ENCODE measurements at places on chromosomes 5 and 9. TPM values are rescaled to one million over a fixed set of nuclear protein-coding genes. Genes with fewer than 3 reads are reported as not detected.

The DMRTA1 gene
- total RNA-seq = 1.6 TPM

DNA sequence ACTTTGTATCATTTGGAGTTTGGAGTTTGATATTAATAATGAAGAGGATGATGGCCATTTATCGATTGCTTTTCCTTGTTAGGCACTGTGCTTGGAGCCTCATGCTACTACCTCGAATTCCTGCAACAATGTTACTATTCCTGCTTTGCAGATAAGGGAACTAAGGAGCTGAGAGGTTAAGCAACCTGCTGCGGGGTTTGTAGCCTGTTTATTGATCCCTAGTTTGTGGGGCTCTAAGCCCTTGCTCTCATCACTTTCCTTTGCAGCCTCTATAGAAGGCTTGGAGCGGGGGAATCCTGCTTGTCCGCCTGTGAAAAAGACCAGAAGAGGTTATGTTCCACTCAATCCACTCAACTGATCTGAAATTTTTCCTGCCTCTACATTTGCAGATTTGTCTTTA is 15.8 kb downstream of the ARHGEF28 start:
- no peaks in the 10 kb centered on the region for H3K36me3 ChIP-seq
- no peak for DNase-seq

DNA sequence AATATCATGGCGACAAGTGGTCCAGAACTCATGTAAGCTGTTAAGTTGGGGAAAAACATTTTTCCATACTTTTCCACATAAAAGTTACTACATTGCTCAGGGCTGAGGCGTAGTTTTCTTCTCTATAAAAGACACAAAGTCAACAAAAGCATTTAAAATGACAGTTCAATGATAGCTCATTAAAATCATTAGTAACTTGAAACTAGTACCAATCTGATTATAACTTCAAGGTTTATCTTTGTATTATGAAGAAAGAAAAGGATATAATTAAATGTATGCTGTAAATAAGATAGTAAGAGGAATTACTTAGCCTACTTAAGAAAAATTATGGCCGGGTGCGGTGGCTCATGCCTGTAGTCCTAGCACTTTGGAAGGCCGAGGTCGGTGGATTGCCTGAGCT is 9.9 kb downstream of the NME5 start:
- no peak overlapping the region for H3K4me3 ChIP-seq
- H3K27ac ChIP-seq = no peak overlapping the region
- no peak for DNase-seq
- no peaks in the 10 kb centered on the region for H3K27me3 ChIP-seq
- H3K36me3 ChIP-seq = no peaks in the 10 kb centered on the region

GRCh38 chr9:123687246-123687751 is 242.6 kb downstream of the DENND1A start:
- no peaks in the 10 kb centered on the region for H3K36me3 ChIP-seq
- no peak overlapping the region for H3K27ac ChIP-seq

GRCh38 chr9:34338665-34339385 is 9.5 kb downstream of the NUDT2 start:
- H3K4me1 ChIP-seq = no peaks in the 10 kb centered on the region
- no peaks in the 10 kb centered on the region for H3K27me3 ChIP-seq
- H3K36me3 ChIP-seq = no peaks in the 10 kb centered on the region
- no peak for DNase-seq
- no peak overlapping the region for H3K4me3 ChIP-seq

DNA sequence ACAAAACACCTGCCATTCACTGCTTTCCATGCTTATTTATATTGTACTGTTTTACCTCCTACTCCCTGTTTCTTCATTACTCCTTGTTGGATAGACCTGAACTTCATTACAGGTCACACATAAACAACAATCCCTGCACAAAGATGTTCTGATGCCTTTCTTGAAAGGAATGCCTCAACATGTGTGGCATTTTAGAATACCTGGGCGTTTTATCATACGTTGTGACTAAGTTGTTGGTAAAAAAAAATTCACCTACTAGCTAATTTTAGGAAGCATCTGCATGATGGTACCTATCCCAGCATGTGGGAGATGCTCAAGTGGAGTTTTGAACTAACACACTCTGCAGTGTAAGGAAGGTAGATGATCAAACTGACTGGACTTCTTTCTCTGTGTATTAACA is 604.1 kb downstream of the TAF11L14 start:
- DNase-seq = no peak
- H3K27ac ChIP-seq = no peak overlapping the region
- H3K27me3 ChIP-seq = no peaks in the 10 kb centered on the region
- H3K4me1 ChIP-seq = no peaks in the 10 kb centered on the region
- H3K4me3 ChIP-seq = no peak overlapping the region

The SLC2A8 gene
- 17.7 TPM for total RNA-seq

GRCh38 chr5:10653043-10653442 is 89.2 kb downstream of the ANKRD33B start:
- H3K36me3 ChIP-seq = no peaks in the 10 kb centered on the region
- no peaks in the 10 kb centered on the region for H3K4me1 ChIP-seq
- H3K27ac ChIP-seq = no peak overlapping the region
- DNase-seq = no peak
- H3K4me3 ChIP-seq = no peak overlapping the region

The RAD50 gene
- total RNA-seq = 47.4 TPM

The SYK gene
- 11.8 TPM for total RNA-seq

GRCh38 chr5:147234825-147235635 is at the start of gene STK32A:
STK32A (plus strand) TSS chr5:147235026; CDS start chr5:147239635, 4,609 bp downstream.
- DNase-seq = no peak
- H3K36me3 ChIP-seq = no peaks in the 10 kb centered on the region
- peak within 1 kb of the TSS; percentile 73 for H3K4me3 ChIP-seq
- H3K4me1 ChIP-seq = no peaks in the 10 kb centered on the region

DNA sequence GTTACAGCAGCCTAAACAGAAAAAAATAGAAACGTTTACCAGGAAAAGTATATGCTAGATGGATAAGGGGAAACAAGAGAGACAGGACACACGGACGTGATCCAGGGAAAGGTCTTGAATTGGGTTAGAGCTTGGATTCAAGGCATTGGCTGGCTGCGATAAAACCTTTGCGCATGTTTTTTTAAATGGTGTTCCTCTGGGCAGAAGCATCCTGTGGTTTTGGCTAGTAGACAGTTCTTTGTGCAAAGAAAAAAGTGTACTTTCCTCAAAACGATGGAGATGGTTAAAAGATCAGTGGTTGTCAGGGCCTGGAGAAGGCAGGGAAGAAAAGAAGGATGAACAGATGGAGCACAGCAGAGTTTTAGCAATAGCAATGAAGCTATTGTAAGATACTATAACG is 37.5 kb upstream of the LIFR start:
- H3K27ac ChIP-seq = no peak overlapping the region
- H3K36me3 ChIP-seq = no peaks in the 10 kb centered on the region
- H3K4me1 ChIP-seq = no peaks in the 10 kb centered on the region
- DNase-seq = no peak

DNA sequence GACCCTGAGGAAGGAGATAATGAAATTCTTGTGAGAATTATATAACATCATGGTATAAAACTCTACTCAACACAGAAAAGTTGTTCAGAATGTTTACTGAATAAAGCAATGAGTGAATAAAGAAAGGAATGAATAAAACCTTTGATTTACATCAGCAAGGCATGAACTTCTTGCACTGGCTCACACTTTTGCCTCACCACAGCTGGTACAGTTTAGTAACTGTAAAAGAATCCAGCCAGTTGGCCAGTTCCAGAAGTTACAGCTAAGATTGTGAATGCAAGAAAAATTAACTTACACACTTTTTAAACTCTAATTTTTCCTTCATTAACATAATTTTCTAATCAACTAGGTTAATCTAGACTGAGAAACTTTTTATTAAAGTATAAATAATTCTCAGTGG is 490.9 kb downstream of the NFIB start:
- H3K27ac ChIP-seq = no peak overlapping the region
- H3K27me3 ChIP-seq = no peaks in the 10 kb centered on the region
- H3K4me1 ChIP-seq = no peaks in the 10 kb centered on the region

DNA sequence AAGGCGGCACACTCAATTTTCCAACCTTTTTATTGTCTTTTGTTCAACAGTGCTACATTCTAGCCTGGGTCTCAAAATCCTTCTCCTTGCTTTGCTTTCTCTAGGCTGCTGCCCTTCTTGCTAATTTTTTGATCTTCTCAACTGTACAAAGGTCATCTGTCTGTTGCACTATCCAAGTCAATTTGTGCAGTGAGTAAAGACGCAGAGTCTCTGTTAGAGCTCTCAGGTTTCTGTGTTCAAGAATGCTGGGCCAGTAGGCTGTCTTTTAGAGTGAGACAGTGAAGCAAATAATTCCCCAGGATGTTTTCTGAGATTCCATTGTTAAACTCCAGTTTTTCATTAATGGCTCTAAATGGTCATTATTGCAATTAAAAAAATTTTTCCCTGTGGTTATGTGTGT is 255.7 kb upstream of the ACTBL2 start:
- DNase-seq = no peak
- no peaks in the 10 kb centered on the region for H3K27me3 ChIP-seq
- no peak overlapping the region for H3K27ac ChIP-seq
- H3K36me3 ChIP-seq = no peaks in the 10 kb centered on the region
- H3K4me1 ChIP-seq = no peaks in the 10 kb centered on the region

- DNase-seq = no peak
- H3K36me3 ChIP-seq = no peaks in the 10 kb centered on the region
- no peak overlapping the region for H3K4me3 ChIP-seq
- H3K27ac ChIP-seq = no peak overlapping the region
- H3K4me1 ChIP-seq = no peaks in the 10 kb centered on the region
Measured at GRCh38 chr5:100792781-100793180, 110.3 kb downstream of the ST8SIA4 start.

The NRARP gene
- 3.5 TPM for total RNA-seq
